Stimulated activated CD4-positive, alpha-beta T cell treated with anti-CD3 and anti-CD28 coated beads, Interleukin-1b, Interleukin-23, amount 100 ng/mL, for 24 hours (primary cell): ENCODE measurements at places on chromosomes 7 and 10.

- DNase-seq: no peak
Measured at GRCh38 chr10:130809761-130810515, 501.6 kb downstream of the TCERG1L start.

DNA sequence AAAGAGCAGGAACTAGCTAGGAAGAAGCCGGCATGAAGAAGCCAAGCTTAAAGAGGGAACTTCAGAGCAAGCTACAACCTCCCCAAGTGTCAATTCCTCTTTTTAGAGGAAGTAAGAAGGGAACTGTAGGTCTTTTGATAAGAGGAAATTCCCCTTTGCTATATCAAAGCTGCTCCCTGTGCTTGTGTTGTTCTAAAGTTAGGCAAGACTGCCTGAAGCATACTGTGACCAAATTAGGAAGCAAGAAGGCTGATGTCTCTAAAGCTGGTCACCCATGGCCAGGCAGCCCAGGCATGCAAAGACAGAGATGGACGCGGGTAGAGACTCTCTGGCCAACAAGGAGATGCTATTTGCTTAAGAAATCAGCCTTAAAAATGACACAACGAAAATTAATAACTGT lies 87.9 kb downstream of the RNF216 start:
- DNase-seq: no peak

- no peak for DNase-seq
Measured at GRCh38 chr10:102815790-102816549, 21.2 kb downstream of the CYP17A1 start.

DNA sequence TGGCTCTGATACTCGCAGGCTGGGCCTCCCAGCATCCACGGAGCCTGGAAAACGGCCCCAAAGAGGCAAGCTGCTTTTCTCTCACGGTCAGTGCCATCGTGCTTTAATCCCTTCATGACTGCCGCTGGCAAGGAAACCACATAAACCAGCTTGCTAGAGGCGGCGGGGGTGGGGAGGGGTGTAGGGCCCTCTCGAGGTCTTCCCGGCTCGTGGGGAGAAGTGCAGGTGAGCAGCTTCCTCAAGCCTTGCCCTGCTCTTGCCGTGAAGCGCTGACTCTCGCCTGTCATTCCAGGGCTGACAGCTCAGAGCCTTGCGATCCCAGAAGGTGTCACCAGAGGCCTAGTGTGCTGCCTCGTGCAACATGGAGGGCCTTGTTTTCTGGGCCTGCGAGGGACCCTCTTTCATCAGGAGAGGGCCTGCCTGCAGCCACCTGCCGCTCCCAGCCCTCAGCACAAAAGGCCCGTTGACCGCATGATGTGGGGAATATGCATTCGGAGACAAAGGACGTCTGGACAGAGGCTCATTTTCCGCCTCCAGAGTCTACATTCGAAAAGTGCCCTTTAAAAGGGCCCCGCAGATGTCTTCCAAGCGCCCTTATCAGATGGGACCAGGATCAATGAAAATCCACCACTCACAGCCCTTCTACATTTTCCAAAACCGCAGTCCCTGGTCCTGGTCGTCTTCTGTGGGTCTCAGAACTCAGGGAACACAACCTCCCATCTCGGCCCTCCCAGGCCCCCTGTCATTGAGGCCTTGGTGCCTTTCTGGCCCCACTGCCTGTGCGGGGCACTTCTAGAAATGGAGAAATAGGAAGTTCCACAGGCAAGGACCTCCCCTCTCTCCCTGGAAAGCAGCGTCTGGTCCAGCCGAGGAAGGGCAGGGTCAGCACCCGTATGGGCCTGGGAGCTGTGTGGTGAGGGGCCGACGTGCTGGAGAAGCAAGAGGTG lies 58.7 kb downstream of the ZRANB1 start:
- no peak for DNase-seq

- no peak for DNase-seq
Measured at GRCh38 chr7:110595694-110596093, 495.2 kb upstream of the LRRN3 start.

DNA sequence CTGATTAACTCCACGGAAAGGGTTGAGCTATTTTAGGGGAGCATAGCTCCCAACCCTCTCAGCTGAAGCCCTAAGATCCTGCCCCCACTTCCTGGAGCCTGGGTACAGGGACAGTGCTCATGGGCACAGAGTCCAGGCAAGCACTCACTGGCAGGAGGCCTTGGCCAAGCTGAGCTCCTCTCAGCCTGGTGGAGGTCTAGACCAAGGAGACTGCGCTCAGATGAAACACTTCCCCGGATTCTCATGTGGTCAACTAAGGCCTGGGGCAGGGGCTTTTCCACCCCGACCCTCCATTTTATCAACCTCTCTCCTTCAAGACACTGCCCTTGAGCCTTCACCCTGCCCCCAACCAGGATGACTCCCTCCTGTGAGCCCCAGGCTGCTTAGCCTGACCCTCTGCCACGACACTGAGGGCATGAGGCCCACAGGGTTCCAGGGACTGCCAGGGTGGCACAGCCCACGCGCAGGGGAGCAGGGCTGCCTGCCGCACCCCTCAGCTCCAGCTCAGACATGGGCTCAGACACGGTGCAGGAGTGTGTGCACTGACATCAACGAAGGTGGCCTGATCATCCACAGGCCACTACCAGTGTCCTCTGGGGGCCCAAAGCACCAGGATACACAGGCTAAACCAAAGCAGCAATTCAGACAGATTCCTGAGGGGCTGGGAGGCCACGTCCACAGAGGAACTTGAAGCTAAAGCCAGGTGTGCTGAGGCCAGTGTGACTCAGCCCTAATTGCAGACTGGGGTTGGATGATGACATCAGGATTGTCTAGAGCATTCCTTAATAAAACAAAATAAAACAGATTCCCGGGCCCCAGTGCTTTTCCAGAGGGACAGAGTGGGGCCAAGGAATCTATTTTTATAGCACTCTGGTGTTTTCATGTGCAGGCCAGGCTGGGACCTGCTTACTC lies 18.8 kb downstream of the CHAT start:
- no peak for DNase-seq

- DNase-seq: no peak
Measured at GRCh38 chr7:66146701-66147100, 32.1 kb downstream of the CRCP start.

- no peak for DNase-seq
Measured at GRCh38 chr7:30274641-30275040, 9.8 kb upstream of the ZNRF2 start.

GRCh38 chr10:31142026-31142425 lies 110.4 kb upstream of the ZNF438 start:
- no peak for DNase-seq

DNA sequence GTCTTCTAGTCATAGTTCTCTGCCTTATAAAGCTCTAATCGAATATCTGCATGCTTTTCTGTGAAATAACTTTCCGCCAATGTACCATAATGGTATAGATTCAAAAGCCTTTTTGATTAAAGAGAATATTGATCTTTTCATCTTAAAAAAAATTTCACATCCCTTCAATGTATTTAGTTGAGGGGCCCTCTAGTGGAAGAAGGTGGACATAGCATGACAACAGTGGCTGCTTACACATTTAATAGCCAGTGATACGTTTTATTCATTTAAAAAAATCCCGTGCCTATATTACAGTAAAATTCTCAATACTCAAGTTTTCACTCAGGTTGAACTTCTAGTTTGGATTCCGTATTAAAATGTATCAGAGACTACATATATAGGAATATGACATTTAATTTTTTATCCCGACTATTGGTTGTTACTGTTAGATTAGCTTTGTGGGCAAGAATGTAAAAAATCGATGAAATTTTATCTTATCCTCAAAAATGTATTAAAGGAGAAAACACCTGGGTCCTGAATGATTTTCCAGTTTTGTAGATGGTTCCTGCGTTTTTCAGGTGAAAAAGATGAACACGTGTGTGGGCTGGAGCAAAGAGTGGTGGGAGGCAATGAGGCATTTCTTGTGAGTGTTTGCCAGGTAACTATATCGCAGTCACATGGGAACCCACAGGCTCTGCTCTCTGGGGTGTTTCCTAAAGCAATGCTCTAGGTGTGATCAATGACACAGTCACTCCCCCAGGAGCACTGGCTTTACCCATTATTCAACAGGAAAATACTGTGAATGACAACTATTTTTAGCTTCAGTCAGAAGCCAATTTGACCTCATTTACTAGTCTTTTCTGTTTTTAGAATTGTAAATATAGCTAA lies 24.1 kb upstream of the PNLIP start:
- DNase-seq: no peak

DNA sequence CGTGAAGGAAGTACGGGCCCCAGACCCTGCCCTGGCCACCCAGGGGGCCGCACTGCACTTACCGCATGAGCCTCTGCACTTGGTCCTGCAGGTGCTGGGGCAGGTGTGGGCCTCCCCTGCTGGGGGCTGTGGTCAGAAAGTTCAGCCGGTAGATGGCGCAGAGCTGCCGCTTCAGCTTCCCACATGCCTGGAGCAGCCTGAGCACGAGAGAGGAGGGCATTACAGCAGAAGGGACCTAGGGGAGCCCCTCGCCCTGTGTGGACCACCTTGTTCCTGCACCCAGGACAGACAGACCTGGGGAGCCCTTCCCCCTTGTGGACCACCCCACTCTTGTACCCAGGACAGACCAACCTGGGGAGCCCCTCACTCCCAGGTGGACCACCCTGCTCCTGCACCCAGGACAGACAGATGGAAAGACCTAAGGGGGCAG lies 8.7 kb upstream of the PYROXD2 start:
- DNase-seq: no peak

DNA sequence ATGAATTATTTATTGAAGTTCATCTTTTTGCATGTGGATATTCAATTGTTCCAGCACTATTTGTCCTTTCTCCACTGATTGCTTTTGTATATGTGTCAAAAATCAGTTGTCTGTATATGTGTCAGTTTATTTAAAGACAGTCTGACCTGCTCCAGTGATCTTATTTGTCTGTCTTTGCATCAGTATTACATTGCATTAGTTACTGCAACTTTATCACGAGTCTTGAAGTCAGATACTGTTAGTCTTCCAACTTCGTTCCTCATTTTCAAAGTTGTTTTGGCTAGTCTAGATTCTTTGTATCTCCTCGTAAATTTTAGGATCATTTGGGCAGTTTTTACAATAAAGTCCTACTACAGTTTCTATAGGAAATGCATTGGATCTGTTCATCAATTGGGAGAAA lies 166.4 kb downstream of the CELF2 start:
- DNase-seq: no peak
